Effector CD4-positive, alpha-beta T cell (primary cell): ENCODE measurements at places on chromosomes 12 and 14.

- DNase-seq, result no peak
These were observed 156.5 kb upstream of the AMIGO2 start for GRCh38 chr12:47236109-47236714.

DNA sequence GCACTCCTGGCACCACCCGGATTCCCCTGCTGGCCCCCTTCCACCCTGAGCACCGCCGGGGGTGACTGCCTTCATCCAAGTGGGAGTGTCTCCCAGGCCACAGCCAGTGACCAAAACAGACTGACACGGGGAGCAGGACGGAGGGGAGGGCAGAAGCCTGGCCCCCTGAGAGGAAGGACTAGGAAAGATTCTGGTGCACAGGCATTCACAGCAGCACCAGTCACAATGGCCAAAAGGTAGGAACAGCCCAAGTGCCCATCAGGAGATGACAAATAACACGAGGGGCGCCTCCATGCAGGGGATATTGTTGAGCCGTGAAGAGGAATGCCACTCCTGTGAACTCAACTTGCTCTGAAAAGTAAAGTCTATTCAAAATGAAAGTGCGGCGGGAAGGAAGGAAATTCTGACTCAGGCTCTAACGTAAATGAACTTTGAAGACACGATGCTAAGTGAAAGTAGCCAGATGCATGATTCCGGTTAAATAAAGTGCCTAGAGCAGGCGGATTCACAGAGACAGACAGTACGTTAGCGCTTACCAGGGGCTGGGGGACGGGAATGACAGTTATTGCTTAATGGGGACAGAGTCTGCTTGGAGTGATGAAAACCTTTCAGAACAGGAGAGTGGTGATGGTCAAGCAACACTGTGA, 146.1 kb upstream of the NCOR2 start:
- peak; percentile 16 for DNase-seq

DNA sequence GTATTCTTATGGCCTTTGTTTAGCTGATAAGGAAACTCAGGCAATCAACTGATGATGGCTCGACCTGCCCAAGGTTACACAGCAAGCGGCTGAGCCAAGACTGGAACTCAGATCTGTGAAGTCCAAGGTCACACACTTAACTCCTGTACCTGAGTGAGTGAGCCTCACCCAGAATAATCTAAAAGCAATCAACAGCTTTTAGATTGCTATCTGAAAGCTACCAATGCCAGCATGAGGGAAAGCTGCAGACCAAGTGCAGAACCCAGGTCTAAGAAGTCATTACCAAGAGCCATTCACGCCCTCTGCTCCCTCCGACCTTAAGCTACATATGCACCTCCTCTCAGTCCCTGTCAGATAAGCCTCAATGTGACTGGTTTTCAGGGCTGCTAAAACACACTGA, 12.1 kb downstream of the APPL2 start:
- no peak for DNase-seq

DNA sequence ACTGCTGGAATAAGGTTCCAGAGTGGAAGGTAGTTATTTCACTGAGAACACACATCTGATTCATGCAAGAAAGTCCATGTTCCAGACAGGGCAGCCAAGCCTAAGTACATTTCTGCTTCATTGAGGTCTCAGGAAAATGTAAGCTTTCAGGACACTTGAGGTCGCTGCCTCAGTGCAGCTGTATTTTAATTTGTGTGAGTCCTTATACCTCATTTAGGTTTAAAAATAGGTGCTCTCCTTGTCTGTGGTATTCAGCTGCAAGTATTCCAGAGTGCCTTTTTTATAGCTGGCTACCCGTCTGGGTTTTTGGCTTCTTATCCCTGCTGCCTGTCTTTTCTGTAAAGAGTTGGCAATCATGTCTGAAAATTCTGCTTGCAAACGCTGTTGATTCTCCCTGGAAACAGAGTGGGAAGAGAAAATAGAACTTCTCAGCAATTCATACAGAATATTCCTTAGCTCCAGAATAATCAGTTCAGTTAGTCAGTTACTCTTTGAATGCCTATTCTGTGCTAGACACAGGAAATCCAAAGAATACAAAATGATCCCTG, 45.3 kb upstream of the PLBD1 start:
- DNase-seq, result no peak

DNA sequence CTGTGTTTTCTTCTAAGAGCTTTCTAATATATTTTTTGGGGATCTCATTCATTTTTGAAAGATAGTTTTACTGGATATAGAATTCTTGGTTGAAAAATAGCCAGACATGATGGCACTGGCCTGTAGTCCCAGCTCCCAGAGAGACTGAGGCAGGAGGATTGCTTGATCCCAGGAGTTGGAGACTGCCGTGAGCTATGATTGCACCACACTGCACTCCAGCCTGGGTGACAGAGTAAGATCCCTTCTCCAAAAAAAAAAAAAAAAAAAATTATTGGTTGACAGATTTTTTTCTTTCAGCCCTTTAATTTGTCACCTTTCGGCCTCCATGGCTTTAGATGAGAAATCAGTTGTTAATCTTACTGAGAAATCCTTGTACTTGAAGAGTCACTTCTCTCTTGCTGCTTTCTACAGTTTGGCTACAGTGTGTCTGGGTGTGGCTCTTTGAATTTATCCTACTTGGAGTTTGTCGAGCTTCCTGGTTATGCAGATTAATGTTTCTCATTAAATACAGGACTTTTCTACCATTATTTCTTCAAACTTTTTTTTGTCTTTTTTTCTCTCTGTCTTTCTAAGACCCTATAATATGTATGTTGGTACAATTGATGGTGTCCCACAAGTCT, 60.2 kb upstream of the AMN start:
- no peak for DNase-seq

GRCh38 chr12:97552410-97553121, 90.0 kb downstream of the RMST start:
- no peak for DNase-seq

DNA sequence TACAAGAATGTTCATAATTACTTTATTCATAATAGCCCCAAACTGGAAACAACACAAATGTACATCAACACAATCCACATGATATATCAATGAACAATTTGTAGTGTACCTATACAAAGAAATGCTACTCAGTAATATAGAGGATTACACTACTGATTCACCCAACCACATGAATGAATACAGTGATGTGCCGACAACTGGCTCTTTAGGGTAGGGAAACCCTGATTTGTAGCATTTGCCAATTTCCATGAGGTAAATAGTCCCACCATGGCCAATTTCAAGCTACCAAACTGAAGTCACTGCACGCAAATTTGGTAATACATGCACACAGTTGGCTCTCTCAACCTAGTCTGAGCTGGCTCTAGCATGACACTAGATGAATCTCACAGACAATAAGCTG, 190.4 kb upstream of the KRR1 start:
- DNase-seq, result no peak

- DNase-seq, result no peak
These were observed 34.6 kb downstream of the LMNTD1 start for GRCh38 chr12:25518512-25518911.

- no peak for DNase-seq
These were observed 19.2 kb upstream of the SLC10A1 start for GRCh38 chr14:69816216-69816615.

- no peak for DNase-seq
These were observed 139.7 kb downstream of the SLCO1B3 start for GRCh38 chr12:20950248-20950647.

DNA sequence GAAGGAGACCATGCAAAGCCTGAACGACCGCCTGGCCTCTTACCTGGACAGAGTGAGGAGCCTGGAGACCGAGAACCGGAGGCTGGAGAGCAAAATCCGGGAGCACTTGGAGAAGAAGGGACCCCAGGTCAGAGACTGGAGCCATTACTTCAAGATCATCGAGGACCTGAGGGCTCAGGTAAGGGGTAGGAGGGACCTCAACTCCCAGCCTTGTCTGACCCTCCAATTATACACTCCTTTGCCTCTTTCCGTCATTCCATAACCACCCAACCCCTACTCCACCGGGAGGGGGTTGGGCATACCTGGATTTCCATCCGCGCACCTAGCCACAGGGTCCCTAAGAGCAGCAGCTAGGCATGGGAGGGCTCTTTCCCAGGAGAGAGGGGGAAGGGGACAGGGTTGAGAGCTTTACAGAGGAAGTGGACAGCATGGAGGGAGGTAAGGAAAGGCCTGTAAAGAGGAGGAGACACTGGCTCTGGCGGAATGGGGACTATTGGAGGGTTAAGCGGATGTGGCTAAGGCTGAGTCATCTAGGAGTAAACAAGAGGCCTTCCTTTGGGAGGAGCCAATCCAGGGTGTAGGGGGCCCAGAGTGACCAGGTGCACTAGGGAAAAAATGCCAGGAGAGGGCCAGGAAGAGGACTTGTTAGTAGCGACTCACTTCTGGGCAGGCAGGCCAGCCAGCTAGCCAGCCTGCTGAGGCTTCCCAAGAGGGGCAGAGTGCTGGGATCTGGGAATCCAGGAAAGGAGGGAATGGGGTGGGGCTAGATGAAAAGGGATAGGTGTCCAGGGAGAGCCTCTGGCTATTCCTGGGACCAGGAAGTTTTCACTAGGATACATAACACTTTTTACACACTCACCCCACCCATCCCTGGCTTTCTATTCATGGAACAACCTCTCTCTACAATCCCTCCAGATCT, 754 bp downstream of the KRT18 start:
- DNase-seq, result no peak

GRCh38 chr12:92624236-92624635, 78.6 kb upstream of the PLEKHG7 start:
- no peak for DNase-seq

DNA sequence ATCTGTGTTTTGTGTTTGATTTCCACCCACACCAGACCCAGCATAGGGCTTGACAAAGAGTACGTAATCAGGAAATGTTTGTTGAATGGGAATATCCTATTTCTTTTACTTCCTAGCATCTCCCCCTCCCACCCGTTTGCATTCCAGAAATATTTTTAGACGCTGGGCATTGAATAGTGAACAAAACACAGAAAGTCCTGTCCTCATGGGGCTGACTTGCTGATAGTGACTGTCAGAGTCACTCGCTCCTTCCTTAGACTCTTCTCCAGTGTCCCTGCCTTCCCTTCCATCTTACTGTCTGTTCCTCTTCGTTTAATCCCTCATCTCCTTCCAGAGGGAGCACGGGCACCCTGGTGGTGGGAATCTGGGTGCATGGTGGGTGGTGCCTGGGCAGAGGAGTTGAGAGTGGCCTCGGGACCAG, 53.6 kb downstream of the SLC25A47 start:
- DNase-seq, result no peak

GRCh38 chr12:104280111-104280510, 23.4 kb upstream of the EID3 start:
- DNase-seq, result no peak

DNA sequence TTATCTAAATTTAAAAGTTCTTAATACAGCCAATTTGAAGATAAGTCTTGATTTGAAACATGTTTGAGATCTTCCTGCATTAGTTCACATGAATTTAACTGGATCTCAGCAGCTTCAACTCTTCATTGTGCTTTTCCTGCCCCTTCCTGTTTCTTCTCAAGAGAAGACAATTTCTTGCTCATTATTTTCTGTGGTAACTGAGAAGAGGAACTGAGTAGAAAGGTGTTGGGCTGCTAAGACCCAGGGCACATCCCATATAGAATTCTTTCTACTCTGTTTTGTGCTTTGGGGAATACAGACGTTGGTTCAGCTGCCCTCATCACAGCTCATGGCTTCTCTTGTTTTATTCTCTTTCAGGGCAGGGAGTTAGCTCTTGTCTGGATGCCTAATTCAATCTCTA, 110.2 kb downstream of the SNAPC1 start:
- no peak for DNase-seq

GRCh38 chr14:86646696-86647690, 1117.0 kb downstream of the FLRT2 start:
- DNase-seq, result no peak

DNA sequence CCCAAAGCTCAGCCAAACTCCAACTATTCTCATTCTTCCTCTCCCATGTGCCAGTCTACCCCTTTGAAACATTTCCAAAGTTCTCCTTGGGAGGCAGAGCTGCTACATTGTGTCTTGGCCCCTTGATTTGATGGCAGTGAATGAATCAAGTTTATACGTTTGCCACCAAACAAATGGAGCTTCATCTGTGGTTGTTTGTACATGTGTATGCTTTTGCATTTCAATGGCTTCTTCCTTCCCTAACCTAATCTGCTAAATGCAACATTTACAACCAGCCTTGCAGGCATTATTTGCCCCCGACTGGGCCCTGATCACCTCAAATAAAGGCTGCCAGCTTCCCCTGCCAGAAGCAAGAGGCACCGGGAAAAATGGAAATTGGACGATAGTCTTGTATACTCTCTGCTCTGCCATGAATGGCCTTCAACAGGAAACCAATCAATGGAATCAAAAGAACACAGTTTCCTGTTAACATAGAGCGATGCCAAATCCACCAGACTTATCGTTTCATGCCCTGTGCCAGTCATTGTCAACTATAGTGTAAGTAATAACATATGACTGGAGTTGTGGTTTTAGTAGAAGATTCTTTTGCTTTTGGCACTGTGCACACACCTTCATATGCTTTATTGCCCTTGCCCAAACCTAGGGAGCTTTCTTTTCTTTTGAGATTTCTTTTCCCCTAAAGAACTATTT, 97.8 kb downstream of the TMEM30B start:
- DNase-seq, result no peak

GRCh38 chr12:42979746-42980145, 390.2 kb upstream of the PRICKLE1 start:
- DNase-seq, result no peak

- no peak for DNase-seq
These were observed 26.3 kb downstream of the BATF start for GRCh38 chr14:75548544-75548943.

- DNase-seq, result no peak
These were observed 40.7 kb downstream of the MNAT1 start for GRCh38 chr14:60775296-60775695.

DNA sequence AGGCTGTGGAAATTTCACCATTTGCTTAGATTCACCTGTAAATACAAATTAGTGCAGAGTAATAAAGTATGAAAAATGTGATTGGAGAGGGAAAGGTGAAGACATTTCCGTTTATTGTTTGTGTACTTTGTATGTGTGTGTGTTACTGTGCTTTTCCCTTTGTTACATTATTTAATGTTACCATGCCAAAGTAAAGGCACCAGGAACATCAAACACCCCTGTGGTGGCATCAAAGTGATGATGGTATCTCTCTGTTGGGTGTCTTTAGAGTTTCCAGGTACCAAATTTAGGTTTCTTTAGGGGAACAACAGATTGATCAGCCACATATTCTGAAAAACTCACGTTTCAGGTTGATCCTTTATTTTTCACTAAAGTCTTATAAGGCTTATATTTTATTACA, 189.0 kb upstream of the FBXO33 start:
- DNase-seq, result no peak

GRCh38 chr12:31246470-31246850, 79.5 kb downstream of the SINHCAF start:
- no peak for DNase-seq

GRCh38 chr14:21525571-21525961, 580 bp downstream of the SALL2 start:
- DNase-seq, result no peak
